Activated CD8-positive, alpha-beta memory T cell treated with anti-CD3 and anti-CD28 coated beads, Interleukin-2, amount 10 ng/mL, durations not matched to agents 7 days and 5 days (primary cell): ENCODE measurements at places on chromosomes 5 and 9.
A peak's percentile ranks its signal among the peaks of the same experiment; 100 is the strongest.

- no peak overlapping the region for H3K27ac ChIP-seq
- H3K27me3 ChIP-seq, result peaks cover 31% of the 10 kb centered on the region
- no peak for DNase-seq
- H3K36me3 ChIP-seq, result no peaks in the 10 kb centered on the region
- H3K4me1 ChIP-seq, result peaks cover 5% of the 10 kb centered on the region
Observed at GRCh38 chr5:78546276-78546996, 102.1 kb downstream of the LHFPL2 start.

DNA sequence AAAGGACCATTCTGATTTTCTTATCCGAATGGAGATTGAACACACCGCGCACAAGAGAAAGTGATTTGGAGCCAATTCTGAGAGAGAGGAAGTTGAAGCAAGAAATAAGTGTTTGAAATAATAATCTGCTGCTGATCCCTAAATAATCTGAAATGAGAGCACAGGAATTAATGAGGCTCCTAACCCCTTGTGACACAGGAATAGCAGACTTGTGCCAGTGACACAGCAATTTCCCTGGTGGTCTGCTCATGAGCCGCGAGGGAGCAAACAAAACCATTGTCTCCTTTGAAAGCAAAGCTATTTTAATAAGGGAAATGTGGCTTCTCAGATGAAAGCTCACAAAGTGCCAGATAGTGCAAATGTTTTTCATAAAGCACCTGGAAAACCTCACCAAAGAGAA, 936.1 kb upstream of the WWC1 start:
- H3K27me3 ChIP-seq, result no peaks in the 10 kb centered on the region
- no peak for DNase-seq
- no peak overlapping the region for H3K4me3 ChIP-seq
- H3K27ac ChIP-seq, result no peak overlapping the region
- no peaks in the 10 kb centered on the region for H3K36me3 ChIP-seq
- H3K4me1 ChIP-seq, result no peaks in the 10 kb centered on the region

DNA sequence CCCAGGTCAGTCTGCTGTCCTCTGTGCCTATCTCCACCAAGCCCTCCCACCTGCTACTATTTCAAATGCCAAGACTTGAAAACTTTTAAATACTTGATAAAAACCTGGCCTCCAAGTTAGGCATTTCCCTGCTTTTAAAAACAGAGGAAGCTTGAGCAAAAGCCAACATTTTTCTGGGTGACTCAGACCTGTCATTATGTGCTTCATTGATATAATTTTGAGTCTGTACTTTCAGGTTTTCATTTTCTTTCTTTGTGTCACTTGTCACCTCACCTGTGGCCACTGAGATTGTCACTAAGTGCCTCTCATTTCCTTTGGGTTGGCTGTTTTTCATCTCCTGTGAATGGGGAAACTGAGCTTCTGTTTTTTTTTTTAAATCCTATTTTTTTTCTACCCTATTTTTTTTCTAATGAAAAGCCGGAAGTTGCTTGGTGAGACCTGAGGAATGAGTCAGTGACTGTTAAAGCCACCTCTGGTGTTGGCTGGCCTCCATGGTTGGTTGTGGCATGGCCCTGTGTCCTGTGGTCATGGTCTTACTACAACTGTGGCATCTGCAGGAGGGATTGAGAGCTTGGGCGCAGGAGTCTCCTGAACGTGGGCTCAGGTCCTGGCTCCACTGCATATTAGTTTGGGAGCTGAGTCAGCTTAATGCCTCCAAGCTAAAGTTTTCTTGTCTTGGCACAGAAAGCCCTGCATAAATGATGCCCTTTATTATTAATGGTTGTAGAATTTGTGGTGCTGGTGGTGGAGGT, 56.7 kb downstream of the ARHGAP26 start:
- peak; percentile 82 for DNase-seq
- peaks cover 4% of the 10 kb centered on the region for H3K36me3 ChIP-seq
- H3K27ac ChIP-seq, result peak overlapping the region; percentile 33

DNA sequence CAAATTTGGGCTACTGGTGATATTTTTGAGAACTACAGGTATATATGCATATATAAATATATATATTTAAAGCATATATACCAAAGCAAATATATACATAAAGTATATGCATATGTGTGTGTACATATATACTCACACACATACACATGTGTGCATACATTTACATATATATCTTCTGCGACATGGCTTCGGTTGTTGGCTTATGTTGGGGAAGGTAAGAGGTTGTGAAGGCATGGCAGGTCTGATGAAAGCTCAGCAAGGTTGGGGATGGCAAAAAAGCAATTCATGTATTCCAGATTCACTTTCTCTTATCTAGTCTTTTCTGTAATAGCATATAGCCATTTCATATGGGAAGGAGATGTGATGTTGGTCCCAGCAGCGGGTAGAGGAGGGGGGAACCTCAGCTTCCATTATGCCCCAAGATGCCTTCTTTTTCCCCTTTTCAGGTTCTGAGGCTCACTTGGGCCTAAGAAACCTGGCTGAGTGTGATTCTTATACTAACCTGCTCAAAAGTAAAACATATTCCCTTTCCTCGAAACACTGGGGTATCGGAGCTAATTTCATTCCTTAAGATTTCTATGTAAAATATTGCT, 201.7 kb downstream of the MEF2C start:
- peaks cover 6% of the 10 kb centered on the region for H3K36me3 ChIP-seq
- no peak overlapping the region for H3K4me3 ChIP-seq
- no peak overlapping the region for H3K27ac ChIP-seq
- no peak for DNase-seq
- H3K4me1 ChIP-seq, result peaks cover 6% of the 10 kb centered on the region

DNA sequence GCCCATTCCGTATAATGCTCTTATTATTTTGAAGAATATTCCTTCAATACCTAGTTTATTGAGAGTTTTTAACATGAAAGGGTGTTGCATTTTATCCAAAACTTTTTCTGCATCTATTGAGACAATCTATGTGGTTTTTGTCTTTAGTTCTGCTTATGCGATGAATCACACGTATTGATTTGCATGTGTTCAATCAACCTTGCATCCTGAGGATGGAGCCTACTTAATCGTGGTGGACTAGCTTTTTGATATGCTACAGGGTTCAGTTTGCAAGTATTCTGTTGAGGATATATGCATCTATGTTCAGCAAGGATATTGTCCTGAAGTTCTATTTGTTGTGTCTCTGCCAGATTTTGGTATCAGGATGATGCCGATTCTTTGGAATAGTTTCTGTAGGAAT, 1070.3 kb upstream of the CDH18 start:
- H3K27ac ChIP-seq, result no peak overlapping the region
- H3K4me3 ChIP-seq, result no peak overlapping the region
- no peaks in the 10 kb centered on the region for H3K4me1 ChIP-seq

DNA sequence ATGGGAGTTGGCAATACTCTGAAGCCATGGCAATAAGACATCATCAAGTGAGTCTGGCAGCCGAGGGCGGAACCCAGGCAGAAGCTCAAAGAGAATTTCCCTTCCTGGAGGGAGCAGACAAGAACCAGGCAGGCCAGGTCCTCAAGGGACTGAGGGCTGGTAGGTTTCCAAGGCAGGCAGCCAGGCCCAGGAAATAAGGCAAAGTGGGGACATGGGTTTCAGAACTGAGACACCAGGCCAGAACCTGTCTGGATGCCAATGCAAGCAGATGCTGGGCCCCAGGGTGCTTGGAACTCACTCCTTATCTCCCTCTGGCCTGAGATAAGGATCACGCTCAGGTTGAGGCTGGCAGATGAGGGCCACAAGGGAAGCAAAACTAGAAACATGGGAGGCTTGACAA, 8.9 kb downstream of the TSSK1B start:
- no peaks in the 10 kb centered on the region for H3K36me3 ChIP-seq
- H3K4me1 ChIP-seq, result no peaks in the 10 kb centered on the region
- H3K27me3 ChIP-seq, result no peaks in the 10 kb centered on the region
- no peak overlapping the region for H3K27ac ChIP-seq
